ENCODE measurements at places on chromosomes 13 and 19.

- DNase-seq, result no peak
Observed at GRCh38 chr13:41682766-41683165, 225.4 kb downstream of the RGCC start.

DNA sequence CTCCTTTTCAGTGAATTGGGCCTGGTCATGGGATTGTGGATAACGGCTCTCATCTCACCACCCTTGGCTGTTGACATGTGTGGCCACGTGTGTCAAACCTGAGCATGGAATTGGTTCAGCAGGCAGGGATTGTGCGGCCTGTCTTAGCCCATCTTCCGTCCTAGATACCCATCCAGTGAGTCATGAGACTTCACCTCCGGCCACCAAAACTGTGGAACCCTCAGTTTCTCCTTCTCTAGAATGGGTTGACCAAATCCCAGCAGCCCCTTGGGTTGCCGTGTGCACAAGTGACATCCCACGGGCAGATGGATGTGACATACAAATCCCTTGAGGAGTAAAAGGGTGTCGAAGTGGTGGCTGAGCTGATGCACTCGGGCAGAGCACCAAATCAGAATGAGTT, 6.7 kb downstream of the GGN start:
- no peak for DNase-seq

GRCh38 chr13:49113526-49114286, 106.4 kb upstream of the MLNR start:
- DNase-seq, result no peak

GRCh38 chr13:80604098-80604497, 263.2 kb upstream of the SPRY2 start:
- no peak for DNase-seq

DNA sequence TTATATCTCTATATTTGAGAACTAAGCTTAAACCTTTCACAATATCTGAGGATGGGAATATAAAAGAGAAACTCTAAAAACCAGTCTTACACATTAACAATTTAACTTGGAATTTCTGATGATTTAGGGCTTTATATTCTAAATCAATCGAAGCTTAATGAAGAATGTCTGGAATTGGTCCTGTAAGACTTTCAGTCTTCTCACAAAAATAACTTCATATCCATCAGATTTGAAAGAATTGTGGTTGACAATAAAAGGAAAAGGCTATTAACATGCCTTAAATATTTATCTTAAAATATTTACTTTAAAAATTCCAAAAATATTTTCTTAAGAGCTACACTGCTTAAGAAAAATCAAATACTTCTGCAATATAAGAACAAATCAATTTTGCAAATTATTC, 27.3 kb downstream of the MYCBP2 start:
- DNase-seq, result no peak

DNA sequence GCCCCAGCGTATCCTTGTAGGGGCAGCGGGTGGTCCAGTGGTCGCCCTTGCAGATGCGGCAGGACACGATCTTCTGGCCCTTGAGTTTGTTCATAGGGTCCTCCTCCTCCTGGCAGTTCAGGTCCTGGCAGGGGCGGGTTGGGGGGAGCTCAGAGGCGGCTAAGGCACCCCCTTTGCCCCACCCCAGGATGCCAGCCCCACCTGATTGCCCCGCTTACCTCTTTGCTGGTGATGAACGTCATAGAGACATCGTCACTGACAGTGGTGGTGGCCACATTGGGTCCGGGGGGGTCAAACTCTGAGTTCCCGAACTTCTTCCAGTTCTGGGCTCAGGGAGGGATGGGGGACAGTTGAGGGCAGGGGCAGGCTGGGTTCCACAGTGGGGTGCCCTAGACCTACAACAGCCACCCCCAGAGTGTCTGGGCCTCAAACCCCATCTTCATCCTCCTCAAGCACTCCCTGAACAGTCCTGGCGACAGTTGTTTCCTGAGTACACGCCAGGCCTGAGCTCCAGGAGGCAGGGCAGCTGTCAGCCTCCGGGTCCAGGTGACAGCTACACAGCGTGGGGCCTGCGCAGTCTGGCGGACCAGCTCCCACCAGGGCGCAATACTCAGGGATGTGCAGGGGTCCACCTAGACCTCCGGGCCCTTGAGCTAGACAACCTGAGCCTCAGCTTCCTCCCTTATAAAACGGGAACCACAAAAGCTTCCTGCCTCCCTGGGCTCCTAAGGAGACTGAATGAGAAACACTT, 2.7 kb downstream of the EIF3G start:
- no peak for DNase-seq

GRCh38 chr19:13835791-13836723, 40.8 kb downstream of the ZSWIM4 start:
- DNase-seq, result no peak

GRCh38 chr19:56273563-56274117, 1.1 kb downstream of the EDDM13 start:
- no peak for DNase-seq

GRCh38 chr19:6229951-6230712, 49.6 kb downstream of the MLLT1 start:
- no peak for DNase-seq

GRCh38 chr13:43475140-43475539, 311.6 kb downstream of the ENOX1 start:
- no peak for DNase-seq

- DNase-seq, result no peak
Observed at GRCh38 chr13:73816702-73817101, 317.5 kb downstream of the KLF12 start.

- DNase-seq, result peak; percentile 27
Observed at GRCh38 chr13:110426735-110427134, 119.7 kb downstream of the COL4A2 start.

DNA sequence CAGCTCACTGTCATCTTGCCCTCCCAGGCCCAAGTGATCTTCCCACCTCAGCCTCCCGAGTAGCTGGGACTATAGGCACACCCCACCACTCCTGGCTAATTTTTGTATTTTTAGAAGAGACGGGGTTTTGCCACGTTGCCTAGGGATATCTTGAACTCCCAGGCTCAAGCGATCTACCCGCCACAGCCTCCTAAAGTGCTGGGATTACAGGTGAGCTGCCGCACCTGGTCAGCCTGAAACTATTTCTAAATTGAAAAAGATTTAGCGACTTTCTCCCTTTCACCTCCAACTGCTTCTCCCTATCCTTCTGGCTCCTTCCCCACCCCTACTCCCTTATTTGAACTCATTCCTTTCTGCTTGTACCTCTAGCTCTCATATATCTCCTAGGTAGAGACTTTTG, 19.8 kb upstream of the NAA16 start:
- no peak for DNase-seq

- no peak for DNase-seq
Observed at GRCh38 chr13:62377838-62378237, 962.2 kb upstream of the PCDH20 start.

DNA sequence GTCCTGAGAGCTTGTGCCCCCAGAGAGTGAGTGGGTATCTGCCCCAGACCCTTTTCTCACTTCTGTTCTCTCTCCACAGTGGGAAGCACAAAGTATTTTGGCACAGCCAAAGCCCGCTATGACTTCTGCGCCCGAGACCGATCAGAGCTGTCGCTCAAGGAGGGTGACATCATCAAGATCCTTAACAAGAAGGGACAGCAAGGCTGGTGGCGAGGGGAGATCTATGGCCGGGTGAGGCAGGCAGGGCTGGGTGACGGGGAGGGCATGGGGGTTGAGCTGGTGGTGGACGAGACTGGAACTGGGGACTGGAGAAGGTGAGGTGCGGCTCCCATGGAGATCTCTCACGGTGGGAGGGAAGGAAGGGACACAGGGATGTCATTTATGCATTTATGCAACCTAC, 33.5 kb upstream of the ADGRE1 start:
- no peak for DNase-seq

- DNase-seq, result peak; percentile 15
Observed at GRCh38 chr19:15633082-15633835, 7.4 kb upstream of the CYP4F3 start.

- DNase-seq, result no peak
Observed at GRCh38 chr19:18443831-18444230, 5.9 kb upstream of the ISYNA1 start.

- no peak for DNase-seq
Observed at GRCh38 chr19:36103842-36104552, 6.9 kb upstream of the OVOL3 start.

DNA sequence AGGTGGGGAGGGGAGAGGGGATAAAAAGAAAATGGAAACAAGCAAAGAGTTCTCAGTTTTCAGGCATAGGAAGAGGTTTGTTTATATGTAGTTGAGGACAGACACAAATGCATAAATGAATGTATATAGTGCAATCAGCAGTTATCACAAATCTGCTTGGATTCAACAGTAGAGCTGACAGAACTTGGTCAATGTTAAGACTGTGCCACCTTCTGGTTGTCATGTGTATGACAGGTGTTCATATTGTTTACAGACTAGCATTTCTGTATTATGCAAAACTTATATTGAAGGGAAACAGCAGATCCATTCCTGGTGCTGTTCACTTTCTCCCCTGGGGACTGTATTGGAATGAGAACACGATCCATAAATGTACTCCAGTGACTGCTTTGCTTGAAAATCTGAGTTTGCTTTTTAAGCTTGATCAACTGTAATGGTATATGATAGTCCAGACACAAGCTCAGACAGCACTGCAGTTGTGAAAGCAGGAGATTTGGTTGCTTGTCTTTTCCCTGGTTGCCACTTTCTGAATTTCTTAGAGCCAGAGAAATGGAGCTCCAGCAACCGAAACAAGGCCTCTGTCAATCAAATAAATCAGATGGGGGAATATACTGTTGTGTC, 319.5 kb upstream of the OBI1 start:
- DNase-seq, result peak; percentile 46

- DNase-seq, result no peak
Observed at GRCh38 chr13:113631341-113632095, 26.5 kb downstream of the ATP4B start.

GRCh38 chr13:27339299-27339698, 68.7 kb downstream of the RASL11A start:
- no peak for DNase-seq

DNA sequence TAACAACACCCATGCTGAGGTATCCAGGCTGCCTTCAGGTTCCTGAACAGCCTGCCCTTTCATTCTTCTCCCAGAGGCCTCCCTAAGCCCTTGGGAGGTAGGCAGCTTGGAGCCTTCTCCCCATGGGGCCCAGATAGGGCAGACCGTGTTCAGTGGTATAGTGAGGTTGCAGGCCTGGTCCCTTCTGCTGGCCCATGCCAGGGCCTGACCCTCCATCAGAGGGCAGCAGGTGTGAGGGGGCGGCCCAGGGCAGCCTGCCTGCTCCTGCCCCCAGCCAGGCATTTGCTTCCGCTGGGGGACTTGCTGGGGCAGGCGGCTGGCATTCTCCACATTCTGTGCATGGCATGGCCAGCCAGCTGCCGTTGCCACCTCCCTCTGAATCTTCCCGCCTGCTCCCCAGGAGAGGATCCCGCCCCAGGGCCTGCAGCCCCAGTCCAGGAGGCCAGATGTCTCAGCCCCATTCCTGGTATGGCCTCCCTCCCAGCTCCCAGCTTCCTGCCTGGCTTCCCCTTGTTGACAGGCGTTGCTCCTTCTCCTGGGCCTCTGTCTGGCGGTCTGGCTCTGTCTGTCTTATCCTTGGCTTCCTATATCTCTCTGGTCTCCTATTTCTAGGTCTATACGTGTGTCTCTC, 8.9 kb downstream of the CIC start:
- DNase-seq, result no peak

- DNase-seq, result no peak
Observed at GRCh38 chr13:79943346-79944023, 397.4 kb downstream of the SPRY2 start.

DNA sequence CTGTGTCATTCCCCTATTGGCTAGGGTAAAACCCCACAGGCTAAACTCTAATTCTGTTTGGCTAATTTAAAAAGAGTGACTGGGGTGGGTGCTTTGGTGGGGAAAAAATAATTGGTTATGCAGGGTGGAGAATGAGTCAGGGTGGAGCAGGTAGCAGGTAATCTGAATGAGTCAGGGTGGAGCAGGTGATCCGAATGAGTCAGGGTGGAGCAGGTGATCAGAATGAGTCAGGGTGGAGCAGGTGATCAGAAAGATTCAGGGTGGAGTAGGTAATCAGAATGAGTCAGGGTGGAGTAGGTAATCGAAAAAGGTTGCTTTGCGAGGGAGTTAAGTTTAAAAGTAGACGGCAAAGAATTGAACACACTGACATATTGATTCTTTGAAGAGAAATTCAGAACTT, 1218.8 kb upstream of the ATXN8OS start:
- DNase-seq, result no peak

DNA sequence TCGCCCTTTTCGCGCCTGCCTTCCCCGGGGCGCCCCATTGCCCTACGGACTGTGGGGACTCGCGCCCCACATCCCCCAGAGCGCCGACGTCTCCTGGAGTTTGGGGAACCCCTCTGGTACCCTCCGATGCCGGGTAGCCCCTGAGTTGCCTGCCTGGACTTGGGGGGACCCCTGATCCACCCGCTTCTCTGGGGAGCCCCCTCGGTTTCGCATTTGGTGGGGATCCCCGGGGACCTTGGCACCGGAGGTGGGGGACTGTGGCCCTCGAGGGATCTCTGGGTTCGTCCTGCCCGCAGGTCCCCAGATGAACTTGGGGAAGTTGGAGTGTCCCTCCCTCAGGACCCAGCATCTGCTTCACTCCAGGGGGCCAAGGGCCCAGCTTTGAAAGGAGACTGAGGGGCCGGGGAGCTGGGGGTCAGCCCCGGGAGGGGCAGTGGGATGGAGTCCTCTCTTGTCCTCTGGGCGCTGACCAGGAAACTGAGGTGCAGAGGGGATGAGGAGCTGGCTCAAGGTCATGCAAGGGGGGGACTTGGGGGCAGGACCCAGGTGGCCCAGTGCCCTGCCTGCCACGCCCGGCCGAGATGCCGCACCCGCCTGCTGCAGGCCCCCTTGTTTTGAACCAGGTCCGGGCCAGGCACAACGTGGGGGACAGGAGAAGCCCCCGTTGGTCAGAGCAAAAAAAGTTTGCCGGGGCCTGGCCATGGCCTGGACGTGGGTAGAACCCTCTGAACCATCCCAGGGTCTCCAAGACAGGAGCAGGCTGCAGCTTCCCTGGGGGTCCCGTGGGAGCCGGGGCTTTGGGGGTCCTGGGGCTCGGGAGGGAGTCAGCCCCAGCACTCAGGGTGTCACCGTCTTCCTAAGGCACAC, 1.0 kb downstream of the EFNA2 start:
- DNase-seq, result no peak

GRCh38 chr19:38173291-38174041, 50.6 kb downstream of the DPF1 start:
- DNase-seq, result peak; percentile 89

- no peak for DNase-seq
Observed at GRCh38 chr19:374183-374885, 29.7 kb upstream of the MIER2 start.

GRCh38 chr13:30446126-30446500, 19.6 kb downstream of the HMGB1 start:
- DNase-seq, result no peak
